ENCODE measurements at places on chromosomes 5 and 9.

DNA sequence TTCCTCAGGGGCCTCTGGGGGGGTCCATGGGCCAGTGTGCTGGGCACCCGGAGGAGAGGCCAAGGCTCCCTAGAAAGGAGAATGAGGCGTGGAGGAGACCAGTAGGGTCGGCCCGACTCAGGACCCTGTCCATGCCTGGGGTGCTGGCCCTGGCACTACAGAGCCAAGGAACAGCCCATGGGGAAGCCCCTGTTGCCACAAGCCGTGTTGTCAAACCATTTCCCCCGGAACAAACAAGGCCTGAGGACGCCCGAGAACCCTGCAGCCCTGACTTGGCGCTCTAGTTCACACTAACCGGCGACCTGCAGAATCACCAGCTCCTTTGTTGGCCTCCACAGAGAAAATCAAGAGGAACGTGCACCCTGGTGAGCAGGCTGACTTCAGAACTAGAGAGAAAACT, 41.6 kb upstream of the SLC12A7 start:
- no peak for DNase-seq

DNA sequence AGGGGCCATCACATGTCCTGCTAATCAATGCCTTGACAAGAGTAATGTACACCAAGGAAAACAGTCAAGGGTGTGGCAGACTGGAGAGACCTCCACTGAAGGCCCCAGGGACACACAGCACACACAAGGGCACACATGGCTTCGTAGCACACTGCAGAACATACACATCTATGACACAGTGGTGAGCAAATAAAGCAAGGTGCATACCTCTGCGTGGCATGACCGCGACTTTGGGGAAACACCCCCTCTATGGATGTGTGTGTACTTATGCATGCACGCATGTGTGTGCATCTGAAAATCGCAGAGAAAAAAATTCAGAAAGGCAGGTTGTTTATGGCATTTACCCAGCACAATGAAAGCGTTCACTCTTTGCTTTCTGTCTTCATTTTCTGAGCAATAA, 20.5 kb downstream of the SEMA4D start:
- DNase-seq: no peak

DNA sequence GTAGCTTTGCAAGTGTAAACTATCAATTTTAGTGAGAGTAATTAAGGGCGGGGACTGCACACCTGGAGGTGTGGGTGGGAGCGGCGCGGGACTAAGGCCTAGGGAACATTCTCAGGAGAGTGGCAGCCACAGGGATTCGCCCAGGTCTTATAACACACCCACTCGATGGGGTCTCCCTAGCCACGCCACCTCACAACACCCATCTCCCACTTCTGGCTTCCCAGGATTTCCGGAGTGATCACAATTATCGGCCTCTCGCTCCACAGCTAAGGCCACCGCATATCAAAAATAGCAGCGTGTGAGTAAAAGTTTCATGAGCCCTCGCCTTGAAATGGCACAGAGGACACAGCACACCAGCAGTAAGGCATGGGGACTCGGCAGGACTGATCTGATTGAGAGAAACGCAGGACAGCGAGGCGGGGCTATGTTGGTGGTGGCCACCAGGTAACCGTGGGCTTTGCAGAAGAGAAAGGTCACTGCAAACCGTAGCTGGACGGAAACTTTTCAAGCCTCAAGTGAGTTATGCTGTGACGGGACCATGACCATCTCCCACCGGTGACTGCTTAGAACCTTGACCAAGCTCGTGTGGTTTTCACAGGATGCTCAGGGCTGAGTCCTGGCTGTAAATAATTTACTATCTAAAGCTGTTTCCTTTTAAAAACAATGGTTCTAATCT, 1.1 kb upstream of the LPAR1 start:
- DNase-seq: no peak

DNA sequence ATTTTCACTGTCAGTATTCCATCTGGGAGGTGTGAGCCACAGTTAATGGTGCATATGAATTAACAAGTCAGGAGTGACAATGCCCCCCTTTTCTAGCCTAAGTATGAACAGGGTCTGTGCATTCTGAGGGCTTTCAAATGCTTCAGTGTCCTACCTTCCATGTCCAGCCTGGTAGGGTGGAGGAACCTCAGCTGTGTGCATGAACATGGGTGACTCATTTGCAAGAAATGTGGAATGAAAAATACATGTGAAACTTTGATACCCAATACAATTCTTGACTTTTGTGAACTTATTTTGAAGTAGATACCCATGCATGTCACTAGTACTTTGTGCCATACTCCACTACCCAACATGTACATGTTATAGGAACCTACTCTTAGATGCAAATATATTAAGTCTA, 375.8 kb downstream of the SEMA5A start:
- DNase-seq: no peak

- DNase-seq: no peak
These were observed 75.3 kb downstream of the COL23A1 start for GRCh38 chr5:178514851-178515418.

DNA sequence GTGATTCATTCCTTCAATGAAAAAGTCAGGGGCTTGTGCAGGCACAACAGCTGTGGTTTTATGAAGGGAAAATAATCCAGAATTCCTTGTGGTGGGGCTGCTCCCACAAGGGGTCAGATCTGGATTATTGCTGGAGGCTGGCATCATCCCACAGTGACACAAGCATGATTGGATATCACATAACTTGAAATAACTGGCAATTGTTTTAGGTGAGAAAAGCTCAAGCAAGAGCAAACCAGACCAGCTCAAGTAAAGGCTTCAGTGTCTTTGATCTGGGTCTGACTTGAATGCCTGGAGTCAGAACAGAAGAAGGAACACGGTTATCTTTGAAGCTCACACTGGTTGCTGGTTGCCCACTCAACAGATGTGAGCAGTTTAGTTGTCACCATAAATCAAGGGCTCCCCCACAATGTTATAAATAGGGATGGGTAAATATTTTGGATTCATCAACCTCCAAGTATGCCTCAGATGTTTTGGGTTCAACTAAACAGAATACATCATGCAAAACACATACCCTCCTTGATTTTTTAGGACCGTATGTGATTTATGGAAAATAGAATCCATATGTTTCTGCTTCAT, 3.1 kb upstream of the ZNF474 start:
- DNase-seq: no peak

GRCh38 chr5:174204535-174205313, 159.2 kb downstream of the NSG2 start:
- no peak for DNase-seq

DNA sequence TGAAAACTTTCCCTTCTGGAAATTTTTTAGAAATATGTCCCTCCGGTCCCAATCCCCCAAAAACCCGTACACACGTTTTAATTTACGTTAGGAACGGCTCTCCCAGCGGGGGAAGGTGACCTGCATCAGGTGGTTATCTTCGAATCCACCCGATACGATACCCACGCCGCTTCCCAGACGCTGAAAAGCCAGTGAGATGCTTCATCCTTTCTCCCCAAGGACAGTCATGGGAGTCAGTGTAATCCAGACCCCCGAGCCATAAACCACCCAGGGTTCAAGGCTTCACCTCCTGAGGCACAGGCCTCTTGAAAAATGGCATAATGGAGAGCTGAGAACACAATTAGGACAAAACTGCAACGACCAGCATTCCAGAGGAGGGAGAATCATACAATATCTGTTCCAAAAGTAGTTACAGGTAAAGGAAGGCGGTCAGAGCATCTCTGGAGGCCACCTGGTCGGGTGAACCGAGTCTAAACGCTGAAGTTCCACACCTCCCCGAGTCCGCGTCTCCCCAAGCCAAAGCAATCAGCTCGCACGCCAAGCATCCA, 857 bp downstream of the FAM169A start:
- no peak for DNase-seq

- DNase-seq: no peak
These were observed 287.4 kb upstream of the ACTBL2 start for GRCh38 chr5:57770039-57770438.

- DNase-seq: no peak
These were observed 414.5 kb upstream of the ZNF608 start for GRCh38 chr5:125160787-125161502.
